ENCODE measurements at places on chromosomes 4 and X.

- DNase-seq: no peak
Measured at GRCh38 chr4:108180513-108180912, 11.8 kb upstream of the LEF1 start.

GRCh38 chr4:80099671-80100070 lies 26.6 kb upstream of the ANTXR2 start:
- no peak for DNase-seq

DNA sequence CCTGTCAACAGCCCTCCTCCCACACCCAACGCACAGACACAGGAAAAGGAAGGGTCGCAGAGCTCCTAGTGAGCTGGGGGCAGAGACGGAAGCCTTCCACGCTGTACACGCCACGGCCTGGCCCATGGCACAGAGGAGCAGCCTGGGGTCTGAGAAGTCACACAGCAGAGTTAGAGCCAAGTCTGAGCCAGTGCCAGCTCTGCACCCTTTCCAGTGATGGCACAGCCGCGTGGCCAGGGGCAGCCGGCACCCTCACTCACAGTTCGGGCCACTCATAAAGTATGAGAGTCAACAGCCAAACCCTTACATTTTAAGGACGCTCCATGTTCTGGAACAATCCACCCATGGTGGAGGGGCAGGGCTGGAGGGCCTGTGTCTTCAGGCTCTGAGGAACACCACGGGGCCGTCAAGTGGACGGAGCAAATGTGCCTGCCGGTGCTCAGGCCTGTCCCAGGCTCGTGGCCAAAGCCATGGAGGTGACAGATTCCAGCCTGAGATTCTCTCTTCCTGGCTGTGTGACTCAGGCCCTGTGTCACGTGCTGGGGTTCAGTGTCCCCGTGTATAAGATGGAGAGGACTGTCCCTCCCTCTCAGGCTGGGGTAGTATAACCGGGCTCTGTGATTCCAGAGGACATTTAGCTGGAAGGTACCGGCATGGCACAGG lies 91.2 kb downstream of the ABLIM2 start:
- no peak for DNase-seq

GRCh38 chrX:84830836-84831235 lies 172.8 kb upstream of the APOOL start:
- DNase-seq: no peak

DNA sequence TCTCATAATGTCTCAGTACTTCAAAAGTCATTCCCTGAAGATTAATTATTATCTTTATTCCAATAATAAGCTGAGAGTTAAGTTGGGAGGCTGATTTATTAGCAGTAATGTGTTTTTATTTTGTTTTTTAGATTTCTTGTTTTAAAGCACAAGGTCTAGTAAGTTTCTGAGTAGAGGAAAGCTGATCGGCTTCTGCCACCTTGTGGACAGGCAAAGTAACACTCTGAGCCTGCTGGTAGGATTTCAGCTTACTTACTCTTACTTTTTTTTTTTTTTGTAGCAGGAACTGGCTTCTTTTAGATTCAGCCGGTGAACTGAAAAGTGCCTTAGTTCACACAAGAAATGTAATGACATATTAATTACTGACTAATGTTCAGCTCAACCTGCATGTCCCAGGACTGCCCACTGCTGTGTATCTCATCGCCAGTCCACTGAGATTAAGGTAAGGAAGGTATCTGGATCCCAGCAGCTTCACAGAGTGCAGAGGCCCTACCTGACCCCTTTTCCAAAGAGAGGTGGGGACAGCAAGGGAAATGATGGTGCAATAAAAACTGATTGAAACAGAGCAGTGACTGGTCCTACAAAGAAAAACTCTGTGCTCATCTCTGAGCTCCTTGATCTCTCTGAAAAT lies 126.5 kb downstream of the ADGRA3 start:
- peak; percentile 49 for DNase-seq

- DNase-seq: no peak
Measured at GRCh38 chr4:41429280-41429669, 108.7 kb upstream of the LIMCH1 start.

DNA sequence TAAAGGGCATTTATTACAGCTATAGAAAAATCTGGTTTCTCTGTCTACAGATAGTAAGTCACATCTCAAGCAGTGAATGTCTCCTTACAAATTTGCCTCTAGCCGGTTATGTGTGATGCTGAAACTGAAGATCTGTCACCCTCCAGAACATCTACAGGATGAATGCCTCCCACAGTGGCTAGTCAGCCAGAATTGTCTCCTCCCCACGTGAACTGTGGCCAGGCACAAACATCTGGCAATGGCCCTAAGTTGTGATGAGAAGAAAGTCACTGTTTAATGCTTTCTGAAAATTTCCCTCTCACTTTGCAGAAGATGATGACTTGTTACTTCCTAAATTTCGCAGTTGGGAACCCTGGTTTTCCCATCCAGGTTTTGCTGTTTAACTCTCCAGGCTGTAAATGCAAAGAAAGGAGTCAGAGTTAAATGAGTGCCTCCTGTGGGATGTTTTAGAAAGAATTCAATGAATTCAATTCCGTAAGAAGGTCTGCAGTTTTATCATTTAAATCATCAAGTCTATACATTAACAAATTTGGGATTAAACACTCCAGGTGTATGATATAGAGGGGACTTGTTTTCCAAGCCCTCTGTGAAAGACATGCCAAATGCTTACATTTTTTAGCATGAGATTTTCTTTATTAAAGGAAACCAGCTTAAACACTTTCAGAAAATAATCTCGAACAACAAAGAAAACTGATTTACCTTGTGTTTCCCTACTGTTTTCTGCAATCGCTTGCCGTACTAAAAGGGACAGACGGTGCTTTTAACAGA lies 55.4 kb upstream of the TLR3 start:
- DNase-seq: no peak

- peak; percentile 27 for DNase-seq
Measured at GRCh38 chrX:136192839-136193414, 45.6 kb downstream of the FHL1 start.

GRCh38 chrX:24335871-24336270 lies 22.0 kb upstream of the SUPT20HL2 start:
- no peak for DNase-seq

- no peak for DNase-seq
Measured at GRCh38 chr4:183100827-183101226, 1.8 kb downstream of the WWC2 start.

GRCh38 chrX:71533516-71533850 lies 579 bp downstream of the OGT start:
- DNase-seq: no peak

- no peak for DNase-seq
Measured at GRCh38 chrX:101803451-101803850, 128.4 kb downstream of the ZMAT1 start.

- DNase-seq: no peak
Measured at GRCh38 chrX:53286171-53286570, 4.8 kb upstream of the IQSEC2 start.

- peak; percentile 55 for DNase-seq
Measured at GRCh38 chr4:83083925-83084475, 30.5 kb downstream of the PLAC8 start.

GRCh38 chr4:530017-530781 lies 31.2 kb downstream of the PIGG start:
- DNase-seq: no peak

DNA sequence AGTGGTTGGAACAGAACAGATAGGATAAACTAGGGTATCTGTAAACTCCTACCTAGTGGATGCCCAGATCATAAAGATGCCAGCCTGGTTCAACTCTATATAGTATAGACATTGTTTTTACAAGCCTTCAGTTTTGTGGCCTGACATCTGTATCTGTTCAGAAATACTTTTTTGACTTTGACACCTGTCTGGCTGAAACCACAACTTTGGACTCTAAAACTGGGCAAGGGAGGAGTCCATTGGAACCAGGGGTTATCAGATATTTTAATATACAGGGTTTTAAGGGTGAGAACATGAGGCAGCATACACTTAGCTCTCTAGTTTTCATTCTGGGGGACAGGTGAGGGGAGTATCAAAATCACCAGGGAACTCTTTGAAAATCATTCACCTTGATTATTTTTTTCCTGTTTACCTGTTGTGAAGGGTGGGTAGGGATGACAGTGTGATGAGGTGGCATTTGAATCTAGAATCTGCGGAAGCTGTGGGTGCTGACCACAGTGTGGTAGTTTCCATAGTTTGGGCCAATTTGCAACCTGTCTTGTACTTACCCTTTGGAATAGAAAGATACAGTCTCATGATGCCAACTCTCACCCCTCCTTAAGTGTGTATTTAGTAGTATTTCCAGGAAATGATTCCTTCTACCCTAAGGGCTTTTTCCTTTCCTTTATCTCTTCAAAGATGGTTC lies 20.6 kb downstream of the GAB1 start:
- no peak for DNase-seq

DNA sequence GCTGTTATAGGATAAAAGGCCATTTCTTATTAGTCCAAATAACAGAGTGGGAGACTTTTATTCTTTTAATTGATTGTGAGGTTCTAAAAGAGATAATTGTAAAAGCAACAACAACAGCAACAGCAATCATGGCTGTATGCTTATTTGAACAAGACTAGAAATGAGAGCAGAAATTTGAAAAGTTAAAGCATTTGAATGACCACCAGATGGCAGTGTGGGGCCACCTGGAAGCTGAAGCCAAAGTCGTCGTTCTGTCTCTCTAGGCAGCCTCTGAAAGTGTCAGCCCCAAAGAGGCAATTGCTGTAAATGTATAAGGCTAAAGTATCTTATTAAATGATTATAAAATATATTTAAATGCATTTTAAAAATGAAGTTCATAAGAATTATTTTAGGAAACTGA lies 42.2 kb downstream of the SH2D1A start:
- peak; percentile 12 for DNase-seq

- no peak for DNase-seq
Measured at GRCh38 chrX:20042221-20042620, 51.4 kb upstream of the BCLAF3 start.

- no peak for DNase-seq
Measured at GRCh38 chr4:11470438-11471045, 41.8 kb upstream of the HS3ST1 start.

GRCh38 chr4:144208074-144208473 lies 67.6 kb upstream of the GYPA start:
- DNase-seq: peak; percentile 1

- DNase-seq: no peak
Measured at GRCh38 chr4:99593781-99594641, 19.4 kb downstream of the MTTP start.

GRCh38 chr4:126859872-126860271 lies 772.9 kb upstream of the INTU start:
- DNase-seq: no peak

DNA sequence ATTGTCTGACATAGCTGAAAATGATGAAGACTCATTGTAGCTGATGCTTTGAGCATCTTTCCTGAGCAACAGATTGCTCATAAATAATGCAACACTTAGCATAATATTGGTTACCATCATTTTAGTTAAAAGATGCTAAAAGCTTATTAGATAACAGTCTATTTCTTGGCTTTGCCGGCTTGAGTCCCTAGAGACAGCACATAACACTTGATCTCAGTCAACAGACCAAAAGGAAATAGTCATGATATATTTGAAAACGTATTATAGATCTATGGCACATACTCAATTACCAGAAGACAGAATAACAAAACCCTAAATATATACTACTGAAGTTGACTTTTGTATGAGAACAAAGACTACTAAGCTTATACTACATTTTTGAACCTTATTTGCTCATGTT lies 846.7 kb upstream of the EPHA5 start:
- DNase-seq: no peak

GRCh38 chr4:117447925-117448324 lies 362.5 kb upstream of the TRAM1L1 start:
- DNase-seq: peak; percentile 20

DNA sequence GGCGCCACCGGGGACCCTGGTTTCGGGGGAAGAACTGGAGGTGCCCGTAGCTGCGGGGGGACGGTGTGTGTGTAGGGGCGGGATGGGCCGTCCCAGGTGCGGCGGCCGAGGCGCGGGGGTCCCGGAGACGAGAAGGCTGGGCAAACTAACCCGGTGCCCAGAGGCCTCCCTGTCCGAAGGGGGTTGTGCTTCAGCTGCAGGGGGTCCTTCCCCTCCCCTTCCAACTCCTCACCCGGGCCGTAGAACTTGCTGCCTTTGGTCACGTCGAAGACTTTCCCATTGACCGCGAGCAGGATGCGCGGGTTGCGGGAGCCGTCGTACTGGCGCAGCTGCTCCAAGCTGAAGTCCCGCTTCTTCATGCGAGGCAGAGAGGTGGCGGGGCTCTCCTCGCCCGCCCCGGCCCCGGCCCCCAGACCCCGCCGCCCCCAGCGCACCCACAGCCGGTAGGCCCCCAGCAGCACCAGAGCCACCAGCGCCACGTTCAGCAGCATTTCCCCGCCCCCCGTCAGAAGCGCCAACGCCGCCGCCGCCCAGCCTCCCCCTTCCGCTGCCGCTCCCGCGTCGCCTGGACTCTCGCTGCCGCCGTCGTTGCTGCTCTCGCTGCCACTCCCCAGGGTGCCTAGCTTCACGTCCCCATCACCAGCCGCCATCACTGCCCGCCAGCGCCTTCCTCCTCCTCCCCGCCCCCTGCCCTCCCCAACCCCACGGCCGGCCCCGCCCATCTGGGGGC lies at the start of gene PGRMC2:
TSS of gene PGRMC2 (minus strand) at position 673 of the 730 bp plus-strand sequence. CDS start at position 650, 23 bp downstream.
- DNase-seq: no peak

- DNase-seq: no peak
Measured at GRCh38 chr4:11074581-11075241, 354.0 kb downstream of the HS3ST1 start.

GRCh38 chrX:36581030-36581429 lies 427.1 kb upstream of the FAM47C start:
- no peak for DNase-seq

DNA sequence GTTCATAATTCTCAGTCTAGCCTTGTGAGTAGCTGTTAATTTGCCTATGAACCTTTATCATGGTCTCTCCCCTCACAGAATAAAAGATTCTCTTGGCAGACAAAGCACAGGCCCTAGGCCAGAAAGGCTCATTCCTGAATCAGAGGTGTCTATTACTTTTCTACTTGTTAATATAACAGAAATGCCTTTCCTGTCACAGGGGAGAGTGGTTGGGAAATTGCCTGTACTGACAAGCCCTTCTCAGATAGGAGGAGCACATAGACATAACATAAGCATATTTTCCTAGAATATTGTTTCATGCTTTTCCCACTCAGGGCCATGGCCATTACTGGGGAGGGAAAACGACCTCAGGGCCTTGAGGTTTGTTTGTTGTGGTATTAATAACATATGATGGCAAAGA lies 308.3 kb downstream of the BMPR1B start:
- no peak for DNase-seq

DNA sequence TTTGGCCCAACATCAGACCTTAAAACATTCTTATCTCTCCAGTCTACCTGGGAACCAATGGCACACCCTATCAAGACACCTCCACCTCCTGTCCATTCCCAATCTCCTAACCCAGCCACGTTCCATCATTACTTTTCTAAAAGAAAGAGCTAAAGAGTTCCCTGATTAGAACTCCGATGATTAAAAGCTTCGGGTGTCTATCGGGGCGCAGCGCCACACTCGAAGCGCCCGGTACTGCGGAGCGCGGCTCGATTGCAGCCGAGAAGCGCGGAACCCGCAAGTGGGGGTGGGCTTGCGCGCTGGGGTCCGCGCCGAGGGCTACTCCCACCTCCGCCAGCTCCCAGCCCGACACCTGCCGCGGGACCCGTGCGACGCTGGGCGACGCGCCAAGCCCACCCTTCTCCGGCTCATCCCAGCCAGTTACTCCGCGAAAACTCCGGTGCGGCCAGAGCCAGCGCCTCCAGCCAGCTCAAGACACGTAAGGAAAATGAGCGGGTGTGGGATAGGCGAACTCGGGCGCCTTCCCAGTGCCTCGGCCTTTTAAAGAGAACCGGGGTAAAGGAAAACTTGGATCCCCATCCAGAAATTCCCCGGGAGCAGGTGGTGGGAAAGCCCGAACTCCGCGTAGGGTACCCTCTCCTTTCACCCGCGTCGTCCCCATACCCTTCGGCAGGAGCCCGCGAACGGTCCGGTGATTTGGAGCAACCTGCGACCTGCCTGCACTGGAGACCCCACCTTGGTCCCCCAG lies 593 bp downstream of the NPY1R start:
- no peak for DNase-seq

- no peak for DNase-seq
Measured at GRCh38 chr4:39963656-39964055, 14.1 kb downstream of the PDS5A start.
